ENCODE measurements at places on chromosomes 2 and 18. TPM values are rescaled to one million over a fixed set of nuclear protein-coding genes. Genes with fewer than 3 reads are reported as not detected.

Gene ASXL3
- total RNA-seq, result 2.1 TPM

Gene ABCB11
- not detected for total RNA-seq

Gene CCDC85A
- 6.7 TPM for total RNA-seq

Gene ACVR1C
- under 0.01 TPM for total RNA-seq

Gene RBM43
- total RNA-seq, result 8.3 TPM

Gene L3MBTL4
- 2.9 TPM for total RNA-seq

Gene HJURP
- 0.19 TPM for total RNA-seq

Gene CAPN13
- total RNA-seq, result not detected

Gene THUMPD2
- total RNA-seq, result 9.1 TPM

Gene GPR45
- not detected for total RNA-seq

Gene TRIM43
- total RNA-seq, result not detected

Gene ALPP
- 0.06 TPM for total RNA-seq

Gene BMP10
- not detected for total RNA-seq

Gene CNOT11
- total RNA-seq, result 25.7 TPM

Gene RASGRP3
- 8.7 TPM for total RNA-seq

DNA sequence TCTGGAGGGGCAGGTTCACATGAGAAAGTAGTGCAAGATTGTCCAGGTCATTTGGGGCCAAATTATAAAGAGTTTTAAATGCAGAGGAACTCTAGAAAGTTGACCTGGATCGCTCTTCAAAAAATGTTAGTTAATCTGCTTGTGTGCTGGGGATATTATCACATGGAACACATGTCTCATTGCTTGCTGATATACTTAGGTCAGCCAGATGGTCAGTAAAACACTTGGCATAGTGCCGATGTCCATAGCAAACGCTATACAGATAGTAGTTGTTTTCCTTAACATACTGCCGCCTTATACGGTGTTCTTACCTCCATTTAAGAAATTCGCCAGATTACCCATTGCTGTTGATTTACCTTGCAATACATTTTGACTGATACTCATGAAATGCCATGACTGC, 103.4 kb upstream of the CWC22 start:
- H3K27me3 ChIP-seq, result no peaks in the 10 kb centered on the region
- no peaks in the 10 kb centered on the region for H3K4me1 ChIP-seq
- H3K36me3 ChIP-seq, result no peaks in the 10 kb centered on the region
- no peak overlapping the region for H3K4me3 ChIP-seq

GRCh38 chr2:128611421-128612320, 293.0 kb upstream of the HS6ST1 start:
- H3K4me1 ChIP-seq, result no peaks in the 10 kb centered on the region
- H3K36me3 ChIP-seq, result no peaks in the 10 kb centered on the region
- no peaks in the 10 kb centered on the region for H3K27me3 ChIP-seq
- no peak overlapping the region for H3K4me3 ChIP-seq
- H3K27ac ChIP-seq, result no peak overlapping the region

- H3K4me3 ChIP-seq, result peak overlapping the region; percentile 80
- H3K27ac ChIP-seq, result no peak overlapping the region
- no peaks in the 10 kb centered on the region for H3K27me3 ChIP-seq
- DNase-seq, result no peak
- H3K36me3 ChIP-seq, result peaks cover 24% of the 10 kb centered on the region
Measured at GRCh38 chr2:191012346-191012745, 1.6 kb downstream of the STAT1 start.

GRCh38 chr2:85505551-85506238, 33.3 kb upstream of the MAT2A start:
- no peak for DNase-seq
- H3K4me1 ChIP-seq, result peaks cover 17% of the 10 kb centered on the region
- H3K27me3 ChIP-seq, result no peaks in the 10 kb centered on the region

GRCh38 chr2:58709687-58710354, 468.7 kb upstream of the FANCL start:
- no peak for DNase-seq
- H3K27me3 ChIP-seq, result no peaks in the 10 kb centered on the region
- H3K4me3 ChIP-seq, result no peak overlapping the region

DNA sequence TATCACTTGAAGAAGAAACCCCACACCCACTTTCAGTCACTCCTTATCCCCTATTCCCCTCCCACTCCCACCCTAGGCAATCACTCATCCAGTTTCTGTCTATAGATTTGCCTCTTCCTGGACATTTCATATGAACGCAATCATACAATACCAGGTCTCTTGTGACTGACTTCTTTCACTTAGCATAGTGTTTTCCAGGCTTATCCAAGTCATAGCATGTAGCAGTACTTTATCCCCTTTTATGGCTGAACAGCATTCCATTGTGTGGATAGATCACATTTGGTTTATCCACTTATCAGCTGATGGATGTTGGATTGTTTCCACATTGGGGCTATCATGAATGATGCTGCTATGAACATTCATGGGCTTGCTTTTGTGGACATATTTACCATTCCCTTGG, 6.6 kb downstream of the CFAP221 start:
- H3K27me3 ChIP-seq, result no peaks in the 10 kb centered on the region
- no peak overlapping the region for H3K27ac ChIP-seq
- no peaks in the 10 kb centered on the region for H3K36me3 ChIP-seq
- H3K4me3 ChIP-seq, result no peak overlapping the region
- H3K4me1 ChIP-seq, result no peaks in the 10 kb centered on the region

DNA sequence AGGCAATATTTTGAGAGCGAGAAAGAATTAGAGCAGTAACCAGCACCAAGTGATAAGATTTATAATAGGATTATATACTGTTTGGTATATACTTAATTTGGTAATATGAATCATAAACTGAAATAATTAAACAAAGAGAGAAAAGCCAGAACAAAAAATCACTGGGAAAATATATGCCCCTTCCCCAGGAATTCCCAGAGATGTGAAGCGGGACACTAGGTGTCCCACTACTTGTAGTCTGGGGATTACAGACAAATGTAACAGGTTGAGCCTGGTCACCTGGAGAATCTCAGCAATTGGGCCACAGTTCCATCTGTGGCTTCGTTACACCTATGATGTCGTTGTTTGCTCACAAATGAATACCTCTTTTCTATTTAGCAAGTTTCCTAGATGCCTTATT, 256.1 kb upstream of the CHAC2 start:
- DNase-seq, result no peak
- H3K27ac ChIP-seq, result no peak overlapping the region
- H3K36me3 ChIP-seq, result no peaks in the 10 kb centered on the region
- no peaks in the 10 kb centered on the region for H3K4me1 ChIP-seq

- H3K4me1 ChIP-seq, result no peaks in the 10 kb centered on the region
- H3K4me3 ChIP-seq, result no peak overlapping the region
- H3K27ac ChIP-seq, result no peak overlapping the region
- H3K27me3 ChIP-seq, result no peaks in the 10 kb centered on the region
Measured at GRCh38 chr18:5275872-5276271, 19.7 kb downstream of the ZBTB14 start.

GRCh38 chr18:13137670-13138419, 80.7 kb upstream of the LDLRAD4 start:
- H3K4me3 ChIP-seq, result peak overlapping the region; percentile 69
- H3K4me1 ChIP-seq, result peaks cover 7% of the 10 kb centered on the region
- no peaks in the 10 kb centered on the region for H3K36me3 ChIP-seq

- no peaks in the 10 kb centered on the region for H3K27me3 ChIP-seq
- H3K27ac ChIP-seq, result no peak overlapping the region
- peak; percentile 89 for DNase-seq
- H3K4me3 ChIP-seq, result no peak overlapping the region
- no peaks in the 10 kb centered on the region for H3K4me1 ChIP-seq
Measured at GRCh38 chr2:60450488-60450887, 103.0 kb downstream of the BCL11A start.

DNA sequence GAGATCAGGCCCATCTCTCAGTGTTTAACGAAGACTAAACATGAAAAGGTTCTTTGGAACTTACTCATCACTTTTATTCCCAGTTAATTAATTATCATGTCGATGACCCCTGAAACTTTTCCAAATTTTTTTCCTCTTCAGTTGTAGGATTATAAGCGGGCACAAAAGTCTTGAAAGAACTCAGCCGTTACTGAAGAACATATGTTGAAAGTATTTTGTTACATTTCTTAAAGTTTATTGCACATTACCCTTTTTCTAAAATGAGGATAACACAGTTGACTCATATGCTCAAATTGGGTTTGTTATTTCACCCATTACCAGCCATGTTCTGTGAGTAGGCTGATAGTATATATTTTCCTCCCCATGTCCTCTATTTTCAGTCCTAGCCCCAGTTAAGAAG, 75.9 kb upstream of the COL3A1 start:
- no peak for DNase-seq
- peak overlapping the region; percentile 68 for H3K27ac ChIP-seq
- peaks cover 29% of the 10 kb centered on the region for H3K4me1 ChIP-seq
- no peaks in the 10 kb centered on the region for H3K36me3 ChIP-seq
- no peaks in the 10 kb centered on the region for H3K27me3 ChIP-seq

GRCh38 chr2:215003001-215003400, 135.4 kb downstream of the ABCA12 start:
- no peaks in the 10 kb centered on the region for H3K4me1 ChIP-seq
- no peaks in the 10 kb centered on the region for H3K27me3 ChIP-seq

DNA sequence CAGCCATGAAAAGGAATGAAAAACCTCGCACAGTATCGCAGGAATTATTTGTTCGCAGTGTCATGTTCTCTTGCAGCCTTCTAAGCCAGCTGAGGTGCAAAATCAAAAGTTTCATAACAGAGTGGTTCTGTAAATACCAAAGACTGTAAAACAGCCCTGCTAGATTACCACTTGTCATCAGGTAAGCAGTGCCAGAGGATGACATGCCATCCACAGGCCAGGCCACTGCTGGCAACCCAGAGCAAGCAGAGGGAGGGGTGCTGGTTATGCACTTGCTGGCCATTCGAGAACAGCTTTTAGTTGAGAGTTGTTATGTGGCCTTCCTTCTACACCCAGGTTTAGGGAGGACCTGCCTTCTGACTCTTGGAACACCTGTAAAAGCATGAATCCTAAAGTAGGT, 114.3 kb upstream of the MGAT5 start:
- no peaks in the 10 kb centered on the region for H3K27me3 ChIP-seq
- H3K27ac ChIP-seq, result no peak overlapping the region
- no peak for DNase-seq
- no peaks in the 10 kb centered on the region for H3K36me3 ChIP-seq
- peaks cover 39% of the 10 kb centered on the region for H3K4me1 ChIP-seq
- H3K4me3 ChIP-seq, result no peak overlapping the region

- H3K4me1 ChIP-seq, result no peaks in the 10 kb centered on the region
- H3K4me3 ChIP-seq, result no peak overlapping the region
- no peaks in the 10 kb centered on the region for H3K27me3 ChIP-seq
- no peak overlapping the region for H3K27ac ChIP-seq
- H3K36me3 ChIP-seq, result no peaks in the 10 kb centered on the region
Measured at GRCh38 chr2:234273887-234274584, 222.8 kb downstream of the ARL4C start.

DNA sequence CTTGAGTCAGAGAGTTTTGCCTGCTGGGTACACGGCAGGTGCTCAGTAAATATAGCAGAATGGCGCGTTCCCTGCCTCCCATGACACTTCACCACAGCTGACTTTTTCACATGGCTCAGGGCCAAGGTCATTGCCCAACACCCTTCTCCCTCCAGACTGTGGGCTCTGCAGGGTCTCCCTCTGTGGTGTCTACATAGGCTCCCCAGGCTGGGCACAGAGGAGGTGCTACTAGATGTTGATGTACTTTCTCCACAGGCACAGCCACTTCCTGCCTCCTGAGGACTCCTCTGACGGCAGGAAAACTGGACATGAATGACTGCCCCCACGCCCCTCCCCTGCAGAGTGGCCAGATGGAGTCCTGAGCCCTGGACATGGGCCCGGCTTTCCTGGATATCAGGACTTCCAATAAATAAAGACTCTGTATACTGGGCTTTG, 4.2 kb downstream of the CHCHD5 start:
- peaks cover 56% of the 10 kb centered on the region for H3K36me3 ChIP-seq
- no peak overlapping the region for H3K27ac ChIP-seq
- H3K27me3 ChIP-seq, result no peaks in the 10 kb centered on the region
- peaks cover 12% of the 10 kb centered on the region for H3K4me1 ChIP-seq
- no peak for DNase-seq
- H3K4me3 ChIP-seq, result no peak overlapping the region

DNA sequence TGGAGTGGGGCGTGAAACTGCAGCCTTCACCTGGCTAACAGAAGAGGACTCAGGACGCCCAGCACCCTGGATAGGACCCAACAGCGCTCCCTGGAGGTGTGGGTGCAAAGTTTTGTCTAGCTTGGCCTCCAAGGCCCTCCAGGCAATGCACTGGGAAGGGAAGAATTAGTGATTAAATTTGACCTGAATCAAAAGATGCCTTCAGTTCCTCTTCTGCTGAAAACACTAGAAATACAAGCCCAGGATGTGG, 779 bp upstream of the TRIB2 start:
- no peaks in the 10 kb centered on the region for H3K36me3 ChIP-seq
- H3K27me3 ChIP-seq, result no peaks in the 10 kb centered on the region
- H3K4me3 ChIP-seq, result peak overlapping the region; percentile 90
- peaks cover 41% of the 10 kb centered on the region for H3K4me1 ChIP-seq
- DNase-seq, result no peak

DNA sequence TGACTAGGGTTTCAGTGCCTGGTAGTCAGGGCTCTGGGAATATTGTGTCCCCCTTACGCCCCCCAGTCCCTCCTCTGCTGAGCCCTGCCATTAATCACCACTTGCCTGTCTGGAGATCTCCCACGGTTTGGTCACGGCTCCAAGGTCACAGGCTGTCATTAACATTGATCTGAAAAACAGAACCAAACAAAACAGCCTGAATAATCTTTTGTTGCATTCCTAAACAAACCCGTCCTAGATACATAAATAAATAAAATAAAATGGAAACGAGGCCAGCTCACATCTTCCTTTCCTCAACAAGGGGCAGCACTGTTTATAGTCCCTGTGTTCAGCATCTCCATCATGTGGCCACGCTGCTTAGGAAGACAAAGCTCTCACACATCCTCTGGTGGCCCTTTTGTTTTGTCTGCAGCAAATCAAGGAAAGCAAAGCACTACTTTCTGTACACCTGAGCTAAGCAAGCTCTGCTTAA, 282.8 kb downstream of the AGPS start:
- H3K27me3 ChIP-seq, result no peaks in the 10 kb centered on the region
- no peak overlapping the region for H3K4me3 ChIP-seq
- H3K36me3 ChIP-seq, result no peaks in the 10 kb centered on the region
- no peak overlapping the region for H3K27ac ChIP-seq
- H3K4me1 ChIP-seq, result peaks cover 6% of the 10 kb centered on the region
- no peak for DNase-seq

DNA sequence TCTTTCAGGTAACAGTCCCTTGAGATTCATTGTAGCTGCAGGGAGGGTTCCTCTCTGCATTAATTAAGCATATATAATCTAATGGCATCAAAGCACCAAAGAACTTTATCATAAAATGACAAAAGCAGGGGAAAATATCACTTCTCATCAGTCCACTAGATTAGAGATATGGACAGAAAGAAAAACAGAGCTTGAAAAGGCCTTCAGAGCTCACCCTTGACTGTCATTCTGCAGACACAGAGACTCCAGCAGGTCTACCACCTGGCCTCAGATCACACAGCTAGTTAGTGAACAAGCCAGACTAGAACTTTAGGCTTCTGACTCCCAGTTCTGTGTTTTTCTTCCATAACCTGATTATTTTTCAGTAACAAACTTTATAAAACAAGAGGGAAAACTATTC, 88.5 kb downstream of the FIGN start:
- no peaks in the 10 kb centered on the region for H3K27me3 ChIP-seq
- H3K4me1 ChIP-seq, result peaks cover 29% of the 10 kb centered on the region
- no peak overlapping the region for H3K4me3 ChIP-seq
- DNase-seq, result no peak
- H3K27ac ChIP-seq, result no peak overlapping the region

Data from esophagus muscularis mucosa (tissue), 4 donors.